ENCODE measurements at places on chromosomes 16 and 17.

- peak; percentile 4 for DNase-seq
Observed at GRCh38 chr17:10327640-10328039, 45.2 kb downstream of the MYH13 start.

DNA sequence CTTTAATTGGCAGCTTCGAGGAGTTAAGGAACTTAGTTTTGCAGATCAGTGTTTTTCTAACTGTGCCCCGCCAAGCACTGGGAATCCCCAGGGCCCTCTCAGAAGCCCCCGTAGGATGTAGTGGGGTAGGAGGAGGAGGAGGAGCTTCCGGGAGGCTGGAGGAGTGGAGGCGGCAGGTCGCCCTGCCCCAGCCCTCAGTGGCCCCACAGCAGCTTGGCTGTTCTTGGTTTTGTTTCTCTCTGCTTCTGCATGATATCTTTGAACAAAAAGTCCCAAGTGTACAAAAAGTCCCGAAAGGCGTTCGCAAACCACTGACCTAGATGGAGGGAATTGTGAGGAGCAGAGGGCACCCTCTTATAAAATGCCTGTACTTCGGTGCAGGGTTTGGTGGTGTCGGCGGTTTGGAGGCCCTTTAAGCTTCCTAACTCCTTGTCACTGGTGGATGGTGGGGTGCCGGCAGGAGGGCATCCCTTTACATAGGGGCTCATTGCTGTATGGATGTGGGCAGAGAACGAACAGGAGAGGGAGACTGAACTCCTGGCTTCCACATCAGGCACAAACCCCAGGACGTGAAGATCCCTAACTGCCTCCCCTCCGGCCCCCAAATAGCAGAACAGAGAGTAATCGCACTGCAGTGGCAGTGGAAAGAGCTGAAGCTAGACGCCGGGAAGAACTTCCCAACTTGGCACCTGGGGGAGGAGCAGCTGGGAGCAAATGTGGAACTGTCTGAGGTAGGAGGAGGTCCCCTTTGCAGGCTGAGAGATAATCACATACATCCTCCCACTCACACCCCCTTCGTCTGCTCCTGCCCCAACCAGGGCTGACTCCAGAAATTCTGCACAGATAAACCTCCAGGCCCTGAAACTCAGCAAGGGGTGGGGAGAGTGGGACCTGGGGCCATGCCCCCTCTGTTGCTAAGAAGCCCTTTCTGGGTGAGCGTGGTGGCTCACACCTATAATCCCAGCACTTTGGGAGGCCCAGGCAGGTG lies 20.1 kb downstream of the EPOP start:
- no peak for DNase-seq

- no peak for DNase-seq
Observed at GRCh38 chr17:68909066-68909465, 46.1 kb downstream of the ABCA8 start.

GRCh38 chr16:72015124-72015523 lies 6.6 kb downstream of the DHODH start:
- no peak for DNase-seq

DNA sequence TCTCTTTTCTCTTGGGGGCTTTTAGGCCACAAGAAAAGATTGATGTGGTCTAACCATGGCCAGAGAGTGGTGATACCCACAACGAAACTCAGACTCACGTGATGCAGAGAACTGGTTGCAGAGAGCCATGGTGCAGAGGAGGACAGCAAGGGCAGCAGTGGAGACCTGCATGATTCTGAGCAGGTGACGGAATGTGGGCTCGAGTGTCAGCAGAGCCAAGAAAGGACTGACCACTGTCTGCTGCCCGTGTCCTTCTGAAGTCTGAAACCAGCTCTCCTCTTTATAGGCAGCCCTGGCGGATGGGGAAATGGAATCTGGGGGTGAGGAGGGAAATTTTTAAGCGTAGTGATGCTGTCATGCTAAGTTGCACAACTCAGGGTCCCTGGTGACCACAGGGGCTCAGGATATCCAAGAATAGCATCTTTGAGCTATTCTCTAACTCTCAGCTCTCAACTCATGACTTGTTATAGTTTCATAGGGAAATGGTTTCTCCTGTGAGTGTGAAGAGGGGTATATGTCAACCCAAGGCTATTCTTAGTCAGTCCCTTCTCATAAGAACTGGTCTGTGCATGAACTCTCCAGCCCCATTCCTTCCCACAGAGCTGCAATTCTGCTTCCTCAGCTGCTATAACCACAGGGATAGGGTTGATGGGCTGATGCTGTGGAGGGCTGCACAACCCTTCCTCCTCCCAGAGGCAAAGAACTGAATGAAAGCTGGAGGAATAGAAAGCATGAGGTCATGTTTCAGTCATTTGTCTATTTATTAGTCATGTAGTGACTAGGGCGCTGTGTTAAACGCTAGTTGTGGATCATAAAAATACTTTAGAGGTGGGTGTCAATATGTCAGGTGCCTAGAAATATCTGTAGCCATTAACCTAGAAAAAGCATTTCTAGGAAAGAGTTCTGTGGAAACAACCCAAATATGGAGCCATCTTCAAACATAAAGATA lies at the start of gene CCL3:
CCL3 (minus strand) TSS at position 256 of the 949 bp plus-strand sequence; CDS start at position 171, 85 bp downstream.
- DNase-seq = no peak

DNA sequence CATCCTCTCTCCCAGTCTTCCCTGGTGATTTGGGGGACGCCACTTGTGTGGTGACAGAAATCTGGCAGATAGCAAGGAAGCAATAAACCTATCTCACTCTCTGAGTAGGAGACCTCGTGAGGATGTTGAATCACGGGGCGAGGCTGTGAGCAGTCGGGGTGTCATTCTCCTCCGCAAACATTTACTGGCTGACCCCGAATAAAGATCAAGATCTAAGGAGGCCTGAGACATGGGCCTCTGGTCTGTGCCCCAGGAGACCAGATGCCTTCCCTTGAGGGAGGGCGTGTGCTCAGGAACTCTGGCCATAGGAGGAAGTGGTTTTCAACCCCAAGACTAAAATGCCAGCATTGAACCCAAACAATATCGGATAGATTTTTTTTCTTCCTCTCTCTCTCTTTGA lies 53.1 kb downstream of the FOXL1 start:
- DNase-seq = no peak
